HepG2 (cell line): ENCODE measurements at places on chromosomes 5 and 9. TPM values are rescaled to one million over a fixed set of nuclear protein-coding genes. Genes with fewer than 3 reads are reported as not detected.

- DNase-seq, result peak; percentile 6
Measured at GRCh38 chr5:151288180-151288579, 15.4 kb downstream of the SLC36A3 start.

GRCh38 chr5:31247381-31247780, 53.9 kb downstream of the CDH6 start:
- no peak for DNase-seq

DNA sequence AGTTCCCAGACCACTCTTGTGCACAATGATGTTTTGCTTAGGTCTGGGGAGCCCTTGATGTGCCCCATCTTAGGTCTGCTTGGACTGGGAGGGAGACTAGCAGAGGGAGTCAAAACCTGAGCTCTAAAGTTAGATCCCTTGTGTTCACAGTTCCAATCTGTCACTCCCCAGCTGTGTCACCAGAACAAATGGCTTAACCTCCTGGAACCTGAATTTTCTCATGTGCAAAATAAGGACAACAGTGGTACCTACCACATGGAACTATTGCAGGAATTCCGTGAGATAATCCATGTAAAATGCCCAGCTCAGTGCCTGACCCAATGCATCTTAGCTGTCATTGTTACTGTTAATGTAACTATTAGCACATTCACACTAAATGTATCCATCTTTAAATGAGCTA, 45.5 kb downstream of the GALNT10 start:
- DNase-seq, result no peak

- no peak for DNase-seq
Measured at GRCh38 chr5:428754-429452, 14.1 kb upstream of the EXOC3 start.

DNA sequence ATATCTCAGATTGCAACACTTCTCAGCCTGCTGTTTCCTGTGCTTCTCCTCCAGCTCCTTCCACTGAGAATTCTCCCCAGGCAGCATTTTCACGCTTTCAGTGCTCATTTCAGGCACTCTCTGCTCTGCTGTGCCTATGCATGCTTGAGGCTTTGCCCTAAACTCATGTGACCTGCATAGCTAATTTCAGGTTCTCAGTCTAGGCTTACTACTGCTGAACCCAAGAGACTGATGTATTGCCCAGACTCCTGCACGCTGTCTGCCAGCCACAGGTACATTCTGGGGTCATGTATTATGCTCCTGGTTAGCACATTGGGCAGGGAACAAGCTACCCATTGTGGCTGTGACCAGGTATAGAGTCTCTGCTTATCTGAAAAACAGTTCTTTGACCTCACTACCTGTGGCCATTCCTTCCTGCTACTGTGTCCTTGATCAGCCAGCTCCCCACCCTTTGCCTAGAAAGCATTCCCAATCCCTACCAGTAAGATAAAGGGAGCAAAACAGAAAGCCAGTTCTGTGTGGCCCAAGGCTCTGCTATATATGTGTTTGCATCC, 34.7 kb downstream of the PIP5K1B start:
- peak; percentile 94 for DNase-seq

DNA sequence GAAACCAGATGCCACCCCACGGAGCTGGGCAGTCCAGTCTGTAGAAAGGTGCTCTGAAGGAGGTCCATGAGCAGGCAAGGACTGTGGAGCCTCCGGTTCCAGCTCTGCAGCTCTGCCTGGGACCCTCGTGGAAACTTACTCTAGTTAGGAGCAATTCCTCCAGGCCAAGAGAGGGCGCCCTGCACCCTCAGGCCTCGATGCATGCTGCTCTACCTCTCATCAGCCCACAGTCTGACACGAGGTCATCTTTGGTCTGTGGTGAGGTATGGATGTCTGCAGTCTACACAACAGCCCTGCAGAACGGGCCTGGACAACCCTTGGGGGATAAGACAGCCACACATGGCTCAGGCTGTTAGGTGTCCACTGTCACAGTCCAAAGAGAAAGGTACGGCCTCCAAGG, 50.6 kb upstream of the UBTD2 start:
- DNase-seq, result no peak

GRCh38 chr5:82314964-82315758, 37.0 kb upstream of the RPS23 start:
- DNase-seq, result no peak

GRCh38 chr9:89621031-89621430, 16.2 kb downstream of the GADD45G start:
- no peak for DNase-seq

DNA sequence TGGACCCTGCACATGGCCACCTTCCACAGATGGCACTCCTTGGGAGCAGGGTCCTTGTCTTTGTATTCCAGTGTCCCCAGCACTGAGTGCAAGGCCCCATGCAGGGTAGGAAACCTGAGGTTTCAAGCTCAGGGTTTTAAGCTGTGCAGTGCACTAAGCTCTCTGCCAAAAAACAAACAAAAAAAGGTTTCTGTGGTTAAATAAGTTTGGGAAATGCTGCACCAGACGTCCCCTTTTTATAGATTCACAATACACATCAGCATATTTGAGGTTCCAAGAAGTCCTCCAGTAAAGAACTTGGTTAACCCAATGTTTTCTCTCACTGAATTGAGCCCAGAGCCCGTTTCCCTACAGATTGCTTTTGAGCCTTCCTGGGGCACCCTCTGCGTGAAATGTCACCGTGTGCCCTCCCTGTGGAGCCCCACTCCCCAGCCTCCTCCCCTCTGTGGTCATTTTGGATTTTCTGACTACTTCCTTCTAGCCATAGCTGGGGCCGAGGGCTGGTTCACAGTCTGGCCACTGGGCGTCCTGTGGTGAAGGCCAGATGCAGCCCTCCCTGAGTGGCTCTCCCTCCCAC, 17.1 kb downstream of the DELE1 start:
- no peak for DNase-seq

DNA sequence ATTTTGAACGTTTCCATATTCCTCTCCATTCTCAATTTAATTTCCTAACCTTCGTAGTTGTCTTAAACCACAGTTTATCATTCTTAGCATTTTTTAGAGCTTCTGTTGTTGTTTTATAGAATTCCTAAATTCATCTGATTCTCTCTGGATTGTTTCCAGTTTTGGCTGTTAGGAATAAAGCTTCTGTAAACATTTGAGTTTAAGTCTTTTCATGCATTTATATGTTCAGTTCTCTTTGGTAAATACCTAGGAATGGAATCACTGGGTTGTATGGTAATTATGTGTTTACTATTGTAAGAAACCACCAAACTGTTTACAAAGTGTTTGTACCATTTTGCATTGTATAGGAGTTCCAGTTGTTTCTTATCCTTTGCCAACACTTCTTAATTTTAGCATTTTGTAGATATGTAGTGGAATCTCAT, 29.7 kb downstream of the GPR21 start:
- DNase-seq, result no peak

DNA sequence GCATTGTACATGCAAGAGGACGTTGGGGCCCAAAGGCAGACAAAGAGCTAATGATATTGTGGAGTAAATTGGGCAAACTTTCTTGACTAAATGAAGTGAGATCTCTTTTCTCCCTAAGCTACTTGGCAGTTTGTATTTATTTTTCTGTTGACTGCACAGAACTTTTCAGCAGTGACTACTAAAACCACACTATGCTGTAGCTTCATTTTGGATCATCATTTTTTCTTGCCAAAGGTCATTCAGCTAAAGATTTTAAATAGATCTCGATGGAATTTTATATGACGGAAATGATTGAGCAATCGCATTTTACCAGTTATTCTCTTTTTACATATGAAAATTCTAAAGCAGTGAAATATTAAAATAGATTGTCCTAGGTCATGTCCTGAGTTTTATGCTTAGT, 286.1 kb upstream of the ACTBL2 start:
- DNase-seq, result no peak

DNA sequence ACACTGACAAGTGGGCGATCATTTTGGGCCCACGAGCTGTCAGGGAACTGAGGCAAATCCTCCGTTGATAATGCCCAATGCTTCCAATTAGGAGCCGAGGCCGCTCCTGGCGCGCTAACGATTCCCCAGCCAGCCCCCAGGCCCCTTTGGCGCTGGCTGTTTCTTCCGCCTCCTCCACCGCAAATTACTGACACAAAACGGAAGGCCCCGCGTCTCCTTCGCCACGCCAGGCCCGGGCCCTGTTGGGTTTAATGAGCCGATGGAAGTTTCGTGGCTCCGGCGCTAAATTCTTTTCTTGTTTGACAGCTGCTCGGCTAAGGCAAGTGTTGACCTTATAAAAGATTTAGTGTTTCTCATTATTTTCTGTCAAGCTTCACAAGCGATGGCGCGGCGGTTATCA, 25.7 kb upstream of the BARHL1 start:
- DNase-seq, result no peak

DNA sequence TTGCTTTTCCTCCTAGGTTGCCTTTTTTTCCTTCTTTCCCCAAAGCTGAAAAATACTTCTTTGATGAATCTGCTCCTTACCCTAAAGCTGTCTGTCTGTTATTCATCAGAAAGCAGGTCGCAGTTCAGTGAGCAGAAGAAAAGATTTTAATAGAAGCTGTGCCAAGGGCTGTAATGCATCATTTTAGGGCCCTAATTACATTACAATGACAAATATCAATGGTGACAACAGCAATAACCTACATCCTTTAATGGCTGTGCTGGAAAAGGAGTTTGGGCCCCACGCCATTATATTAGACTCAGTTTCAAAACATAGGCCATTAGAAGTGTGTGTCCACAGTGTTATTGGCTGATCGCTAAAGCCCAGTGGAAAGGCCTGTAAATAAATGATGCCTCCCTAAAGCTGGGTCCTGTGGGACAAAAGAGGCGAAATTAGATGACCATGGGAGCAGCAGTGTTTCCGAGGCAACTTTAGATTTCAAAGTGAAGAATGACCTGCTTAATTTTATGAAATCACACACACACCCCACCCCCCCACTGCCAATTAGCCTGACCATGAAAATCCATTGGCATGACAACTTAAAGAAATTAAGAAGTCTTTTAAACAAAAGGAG, 38.4 kb downstream of the TLE4 start:
- no peak for DNase-seq

DNA sequence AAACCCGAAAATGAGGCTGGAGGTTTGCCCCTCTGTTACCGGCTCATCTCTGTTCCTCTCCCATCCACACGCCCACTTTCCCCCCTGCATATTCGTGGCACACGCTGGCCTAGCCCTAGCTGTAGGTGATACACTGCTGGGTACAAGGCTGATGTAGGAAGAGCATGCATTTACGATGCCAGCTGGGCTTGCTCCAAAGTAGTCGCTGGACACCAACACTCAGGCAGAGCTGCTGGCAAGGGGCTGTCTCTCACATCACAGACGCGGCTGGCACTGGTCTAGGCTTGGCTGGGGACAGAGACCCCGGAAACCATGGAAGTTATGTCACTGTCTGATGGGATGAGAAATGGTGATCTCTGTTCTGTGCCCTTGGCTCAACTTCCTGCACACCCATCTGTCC, 9.8 kb upstream of the PHYKPL start:
- no peak for DNase-seq

- DNase-seq, result no peak
Measured at GRCh38 chr5:176640616-176641015, 6.7 kb upstream of the TSPAN17 start.

DNA sequence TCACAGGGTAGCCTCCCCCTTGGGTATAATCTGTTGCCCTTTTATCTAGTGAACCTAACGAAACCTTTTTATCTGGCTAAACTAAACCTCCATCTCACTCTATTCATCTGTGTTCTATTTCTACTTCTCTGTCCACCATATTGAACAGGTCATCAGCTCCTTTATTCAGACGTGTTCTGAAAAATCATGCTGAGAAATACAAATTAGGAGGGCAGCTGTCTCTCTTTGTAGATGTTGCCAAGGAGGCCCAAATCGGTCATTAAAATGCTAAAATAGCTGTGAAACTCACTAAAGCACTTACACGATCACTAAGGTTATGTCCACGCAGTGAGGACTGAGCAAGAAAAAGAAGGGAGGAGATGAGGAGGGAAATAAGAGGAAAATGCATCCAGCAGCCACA, 115.6 kb upstream of the RETREG1 start:
- DNase-seq, result no peak

DNA sequence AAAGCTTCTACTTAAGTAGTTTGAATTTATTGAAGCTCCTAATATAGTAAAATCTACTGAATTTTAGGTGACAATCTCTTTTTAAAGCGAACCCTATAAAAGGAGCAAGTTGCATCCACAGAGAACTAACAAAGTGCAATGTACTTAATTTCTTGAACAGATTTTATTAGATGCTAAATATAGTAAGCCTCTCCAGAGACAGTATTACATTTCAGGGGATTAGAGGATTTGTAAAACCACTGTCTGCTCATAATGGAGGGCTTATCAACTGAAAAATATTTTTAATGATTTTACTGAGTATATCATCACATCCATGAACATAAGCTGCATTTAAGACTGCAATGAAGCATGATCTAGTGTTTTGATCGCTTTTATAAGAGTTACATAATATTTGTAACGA, 230.0 kb upstream of the EFNA5 start:
- DNase-seq, result no peak

GRCh38 chr5:27594141-27594540, 555.8 kb upstream of the CDH9 start:
- DNase-seq, result no peak

GRCh38 chr5:54519509-54519876, 1.9 kb downstream of the SNX18 start:
- DNase-seq, result no peak

GRCh38 chr9:38428062-38428461, 3.8 kb upstream of the IGFBPL1 start:
- DNase-seq, result no peak

- no peak for DNase-seq
Measured at GRCh38 chr5:175746851-175747250, 89.0 kb downstream of the HRH2 start.

- DNase-seq, result no peak
Measured at GRCh38 chr5:55913466-55914413, 62.6 kb downstream of the IL31RA start.

DNA sequence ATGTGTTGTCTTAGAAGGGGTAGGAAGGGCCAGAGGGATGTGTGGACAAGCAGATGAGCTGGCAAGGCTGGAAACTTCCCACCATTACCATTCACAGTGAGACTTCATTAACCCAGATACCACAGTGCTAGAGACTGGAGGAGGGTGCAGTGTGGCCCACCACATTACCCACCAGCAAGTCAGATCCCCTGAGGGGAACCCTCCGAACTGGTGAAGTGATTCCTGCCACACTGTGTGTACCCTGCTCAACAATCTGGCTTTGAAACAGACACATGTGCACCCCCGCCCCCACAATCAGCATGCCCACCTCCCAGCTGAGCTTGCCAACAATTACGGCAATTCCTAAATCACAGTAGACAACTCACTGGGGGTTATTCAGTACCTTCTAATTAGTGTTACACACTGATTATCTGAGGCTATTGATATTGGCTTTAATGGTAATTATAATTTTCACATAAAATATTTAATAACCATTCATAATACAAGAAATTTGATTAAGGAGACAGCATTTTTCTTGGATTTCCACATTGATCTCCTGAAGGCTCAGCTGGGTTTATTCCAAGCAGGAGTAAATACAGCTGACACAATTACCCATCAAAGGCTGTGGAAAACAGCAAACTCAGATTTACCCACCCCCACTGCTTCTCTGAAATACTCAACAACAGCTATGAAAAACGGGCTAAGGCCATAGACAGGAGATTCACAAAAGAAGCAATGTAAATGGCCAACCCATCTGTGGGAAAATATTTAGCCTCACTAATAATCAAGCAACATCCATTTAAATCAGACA, 169.3 kb upstream of the FSTL4 start:
- no peak for DNase-seq

Gene TMEM252
- not detected in 2 replicates for total RNA-seq

Gene RLN1
- not detected in 2 replicates for total RNA-seq

Gene TRIM7
- not detected in 2 replicates for total RNA-seq

Gene TMEM8B
- total RNA-seq, result 1.5 and 2.1 TPM in 2 replicates

Gene CER1
- not detected in 2 replicates for total RNA-seq

Gene PRELID2
- total RNA-seq, result 20.3 and 22.9 TPM in 2 replicates

Gene GAS1
- not detected in 2 replicates for total RNA-seq

Gene AGXT2
- total RNA-seq, result 0.13 TPM in 1 of 2 replicates, not detected in the other

Gene PCDHA9
- total RNA-seq, result 0.03 TPM in 1 of 2 replicates, not detected in the other
